ENCODE measurements at places on chromosomes 7 and 10. TPM values are rescaled to one million over a fixed set of nuclear protein-coding genes. Genes with fewer than 3 reads are reported as not detected.

The POLR2J3 gene
- polyA plus RNA-seq = 54.8 TPM

The TRIM73 gene
- 9.9 TPM for polyA plus RNA-seq

The PLCE1 gene
- polyA plus RNA-seq = 20.0 TPM

The THSD7A gene
- 21.8 TPM for polyA plus RNA-seq

The NRP1 gene
- polyA plus RNA-seq = 61.8 TPM

The TMEM213 gene
- polyA plus RNA-seq = 0.87 TPM

The GLI3 gene
- polyA plus RNA-seq = 8.7 TPM

The CALHM2 gene
- polyA plus RNA-seq = 11.1 TPM

The KCP gene
- 2.3 TPM for polyA plus RNA-seq

The CTNNA3 gene
- polyA plus RNA-seq = 15.3 TPM

The UFSP1 gene
- 2.6 TPM for polyA plus RNA-seq

The AVPI1 gene
- 15.2 TPM for polyA plus RNA-seq

The GJD4 gene
- 0.29 TPM for polyA plus RNA-seq

The GPR22 gene
- polyA plus RNA-seq = 19.4 TPM

The CPXM2 gene
- polyA plus RNA-seq = 22.6 TPM

The RPEL1 gene
- not detected for polyA plus RNA-seq

The CELF2 gene
- 65.6 TPM for polyA plus RNA-seq

The TRIM74 gene
- 1.0 TPM for polyA plus RNA-seq

The GATA3 gene
- polyA plus RNA-seq = 3.4 TPM

The PIK3AP1 gene
- polyA plus RNA-seq = 3.9 TPM

The SAMD9 gene
- polyA plus RNA-seq = 1.4 TPM

The CYP26A1 gene
- 0.30 TPM for polyA plus RNA-seq

The CUZD1 gene
- 2.0 TPM for polyA plus RNA-seq

The KCND2 gene
- 86.4 TPM for polyA plus RNA-seq

The NMT2 gene
- 38.0 TPM for polyA plus RNA-seq

The VPS37D gene
- 29.2 TPM for polyA plus RNA-seq

The OR2A5 gene
- polyA plus RNA-seq = not detected

The CNPY1 gene
- not detected for polyA plus RNA-seq

The MARVELD1 gene
- polyA plus RNA-seq = 14.3 TPM

The ADIRF gene
- 35.7 TPM for polyA plus RNA-seq

The PTPRE gene
- polyA plus RNA-seq = 37.9 TPM

The TRPV5 gene
- polyA plus RNA-seq = 0.24 TPM

The FAM20C gene
- polyA plus RNA-seq = 58.8 TPM
